ENCODE measurements at places on chromosomes 3 and 15.

DNA sequence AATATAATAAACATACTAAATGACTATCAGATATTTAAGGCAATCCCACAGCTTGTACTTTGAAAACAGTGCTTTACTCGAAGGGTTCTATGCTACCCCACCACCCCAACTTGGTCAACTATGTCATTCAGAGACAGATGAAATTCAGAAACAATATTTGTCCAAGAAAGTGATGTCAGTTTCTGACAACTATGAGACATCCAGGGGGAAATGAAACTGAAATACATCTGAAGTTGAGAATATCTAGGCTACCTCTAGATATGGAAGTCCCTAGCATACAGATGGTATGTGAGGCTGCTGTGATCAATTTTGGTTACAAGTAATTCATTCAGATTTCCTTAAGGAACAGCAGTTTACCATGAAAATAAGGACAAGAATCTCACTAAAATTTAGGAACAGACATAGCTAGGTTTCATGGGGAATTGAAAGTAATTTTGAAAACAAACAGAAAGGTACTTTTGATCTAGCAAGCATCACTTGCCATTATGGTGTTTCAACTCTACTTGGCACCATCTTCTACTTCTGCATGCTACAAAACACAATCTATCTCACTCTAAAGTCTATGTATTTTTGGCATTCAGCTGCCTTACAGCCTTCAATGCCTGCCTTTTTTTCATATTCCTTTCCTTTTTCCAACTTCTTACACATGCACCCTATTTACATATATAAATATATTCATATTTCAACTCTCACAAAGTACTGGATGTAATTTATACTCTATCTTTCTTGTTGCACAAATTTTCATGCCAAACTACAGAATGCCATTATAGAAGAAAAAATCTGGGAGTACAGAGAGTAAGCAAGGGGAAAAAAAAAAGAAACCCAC lies 21.7 kb downstream of the ATG3 start:
- DNase-seq = no peak

DNA sequence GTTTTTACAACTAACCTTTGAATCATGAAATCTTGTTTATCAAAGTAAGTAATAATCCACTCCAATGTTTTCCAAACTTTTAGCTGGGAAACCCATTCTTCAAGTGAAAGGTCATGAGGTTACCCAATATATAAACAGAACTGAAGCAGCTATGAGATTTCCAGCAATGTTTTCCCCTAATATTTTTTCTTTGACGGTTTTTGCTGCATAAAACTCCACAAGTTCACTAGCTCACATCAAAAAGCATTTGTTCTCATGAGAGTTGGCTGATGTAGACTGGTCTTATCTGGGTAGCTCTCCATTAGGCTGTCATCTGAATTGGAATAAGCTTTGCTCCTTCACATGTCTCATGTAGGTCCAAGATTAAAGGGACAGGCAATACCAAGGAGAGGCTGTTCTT lies 241.2 kb upstream of the LRRC3B start:
- DNase-seq = no peak

DNA sequence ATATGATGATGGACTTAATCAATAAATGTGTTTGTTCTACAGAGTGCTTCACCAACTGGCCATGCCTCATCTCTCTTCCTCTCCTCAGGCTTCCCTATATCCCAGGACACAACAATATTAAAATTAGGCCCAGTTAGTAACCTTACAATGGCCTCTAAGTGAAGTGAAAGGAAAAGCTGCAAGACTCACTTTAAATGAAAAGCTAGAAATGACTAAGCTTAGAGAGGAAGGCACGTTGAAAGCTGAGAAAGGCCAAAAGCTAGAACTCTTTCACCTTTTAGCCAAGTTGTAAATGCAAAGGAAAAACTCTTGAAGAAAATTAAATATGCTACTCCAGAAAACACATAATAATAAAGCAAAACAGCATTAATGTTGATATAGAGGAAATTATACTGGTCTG lies 1010.3 kb downstream of the NAALADL2 start:
- DNase-seq = no peak

GRCh38 chr15:35555244-35555643 lies 9.3 kb upstream of the DPH6 start:
- DNase-seq = no peak

GRCh38 chr15:62291262-62291661 lies 126.2 kb upstream of the C2CD4B start:
- no peak for DNase-seq

DNA sequence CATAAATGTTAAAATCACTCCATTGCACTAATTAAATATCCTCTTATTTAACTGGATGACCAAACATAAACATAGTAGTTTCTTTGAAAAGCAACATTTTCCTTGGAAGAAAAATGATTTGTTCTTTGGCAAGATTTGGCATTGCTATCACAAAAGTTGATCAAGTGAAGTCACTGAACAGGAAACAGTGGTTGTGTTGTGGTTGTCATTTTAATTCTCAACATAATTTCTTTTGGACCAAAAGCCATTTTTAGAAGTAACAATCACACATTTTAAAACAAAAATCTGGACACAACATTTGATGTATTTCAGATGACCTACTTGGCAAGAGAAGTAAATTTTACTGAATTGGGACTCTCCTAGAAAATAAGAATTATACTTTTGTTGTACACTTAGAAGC lies 872.3 kb downstream of the ROBO1 start:
- no peak for DNase-seq

DNA sequence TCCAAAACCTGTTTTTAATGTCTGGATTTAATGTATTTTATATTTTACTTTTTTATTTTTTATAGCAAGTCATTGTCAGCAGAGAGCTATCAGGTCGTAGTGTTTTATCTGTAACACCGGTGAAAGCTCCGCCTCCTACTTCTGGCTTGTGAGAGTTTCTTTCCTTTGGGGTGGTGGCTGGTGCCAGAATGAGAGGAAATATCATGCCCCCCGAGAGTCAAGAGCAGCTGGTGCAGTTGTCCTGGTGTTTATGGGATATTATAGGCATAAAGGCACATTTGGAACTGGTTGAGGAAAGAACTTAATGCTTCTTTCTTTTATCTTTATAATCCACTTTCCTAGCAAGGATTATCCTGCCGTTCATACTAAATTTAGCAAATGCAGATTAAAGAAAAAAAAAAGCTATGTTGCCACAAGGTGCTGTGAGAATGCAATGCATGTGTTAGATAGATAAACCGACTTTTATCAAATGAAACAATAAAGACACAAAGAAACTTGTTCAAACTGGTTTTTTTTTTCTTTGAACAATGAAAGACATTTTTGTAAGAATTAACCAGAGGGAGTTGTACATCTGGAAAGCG lies 260.1 kb upstream of the PLSCR5 start:
- DNase-seq = no peak

GRCh38 chr3:139970526-139970925 lies 35.5 kb downstream of the CLSTN2 start:
- DNase-seq = no peak

DNA sequence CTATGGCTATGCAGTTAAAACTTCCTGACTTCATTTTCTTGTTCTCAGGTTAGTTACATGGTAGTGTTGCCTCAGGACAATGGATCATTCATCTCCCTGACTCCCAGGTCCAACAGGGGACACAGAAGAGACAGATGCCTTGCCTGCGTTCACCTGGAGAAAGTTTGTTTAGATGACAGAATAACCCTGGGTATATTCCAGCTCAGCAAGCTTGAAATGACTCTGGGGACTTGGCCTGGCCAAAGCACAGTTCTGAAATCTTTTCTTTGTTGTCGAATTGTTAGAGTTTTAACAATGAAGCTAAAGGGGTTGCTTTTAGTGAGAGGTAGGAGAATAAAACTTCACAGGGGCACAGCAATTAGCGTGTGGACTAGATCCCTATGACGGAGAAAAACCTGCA lies 206.1 kb downstream of the PDZRN3 start:
- no peak for DNase-seq

GRCh38 chr3:156728267-156728985 lies 54.0 kb downstream of the TIPARP start:
- DNase-seq = no peak

DNA sequence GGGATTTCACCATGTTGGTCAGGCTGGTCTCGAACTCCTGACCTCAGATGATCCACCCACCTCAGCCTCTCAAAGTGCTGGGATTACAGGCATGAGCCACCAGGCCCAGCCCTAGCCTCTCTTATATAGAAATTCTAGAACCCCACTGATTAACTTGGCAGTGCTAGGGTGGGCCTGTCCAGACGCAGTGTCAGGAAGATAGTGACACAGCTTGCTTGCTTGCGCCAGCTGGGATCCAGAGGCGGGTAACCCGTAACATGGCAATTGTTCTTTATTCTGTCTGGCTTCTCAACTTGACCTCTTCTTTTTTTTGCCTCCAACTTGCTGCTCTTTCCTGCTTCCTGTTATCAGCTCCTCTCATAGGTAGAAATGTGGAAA lies 16.2 kb downstream of the CEP19 start:
- DNase-seq = no peak

- no peak for DNase-seq
Observed at GRCh38 chr15:77025083-77025901, 30.4 kb downstream of the PSTPIP1 start.

All from stimulated activated CD4-positive, alpha-beta T cell treated with anti-CD3 and anti-CD28 coated beads, Interleukin-15, amount 100 ng/mL, for 1 hour (primary cell).